ENCODE measurements at places on chromosomes 4 and X. TPM values are rescaled to one million over a fixed set of nuclear protein-coding genes. Genes with fewer than 3 reads are reported as not detected.
A peak's percentile ranks its signal among the peaks of the same experiment; 100 is the strongest.

GRCh38 chr4:28146191-28146590, 1285.5 kb downstream of the STIM2 start:
- no peak for DNase-seq
- no peak overlapping the region for H3K27ac ChIP-seq
- no peaks in the 10 kb centered on the region for H3K36me3 ChIP-seq
- no peak overlapping the region for H3K4me3 ChIP-seq

DNA sequence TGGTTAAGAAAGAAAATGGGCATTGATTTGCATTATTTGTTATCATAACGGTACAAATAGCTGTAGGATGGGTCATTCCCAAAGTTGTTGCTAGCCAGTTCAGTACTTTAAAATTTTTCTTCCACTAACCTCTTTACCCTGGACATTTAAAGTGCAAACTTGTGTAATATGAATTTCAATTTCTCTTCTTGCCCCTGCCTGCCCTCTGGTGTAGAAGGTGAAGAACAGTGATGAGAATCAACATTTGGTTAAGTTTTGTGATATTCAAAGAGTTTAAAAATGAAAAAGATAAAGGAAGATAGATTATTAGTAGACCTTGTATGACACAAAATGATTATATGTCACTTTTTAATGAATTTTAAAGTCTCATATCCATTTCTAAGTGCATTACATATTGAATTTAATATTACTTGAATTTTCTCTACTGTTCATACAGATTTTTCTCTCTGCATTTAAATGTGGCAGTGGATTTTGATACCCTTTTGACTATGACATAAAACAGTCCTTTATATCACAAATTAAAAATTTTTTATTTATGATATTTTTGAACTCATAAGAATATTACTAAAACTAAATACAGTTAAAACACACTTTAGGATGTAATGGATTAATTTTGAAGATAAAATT, 337.7 kb downstream of the BMPR1B start:
- DNase-seq = peak; percentile 51
- H3K27me3 ChIP-seq = no peaks in the 10 kb centered on the region
- no peaks in the 10 kb centered on the region for H3K36me3 ChIP-seq
- H3K4me3 ChIP-seq = no peak overlapping the region

- H3K27me3 ChIP-seq = no peaks in the 10 kb centered on the region
- no peak overlapping the region for H3K4me3 ChIP-seq
- DNase-seq = no peak
- H3K36me3 ChIP-seq = peaks cover 30% of the 10 kb centered on the region
- H3K4me1 ChIP-seq = peaks cover under 1% of the 10 kb centered on the region
- H3K27ac ChIP-seq = no peak overlapping the region
Measured at GRCh38 chr4:1239950-1240307, 9.0 kb downstream of the CTBP1 start.

GRCh38 chr4:168059251-168059650, 33.1 kb upstream of the ANXA10 start:
- H3K27me3 ChIP-seq = no peaks in the 10 kb centered on the region
- H3K27ac ChIP-seq = no peak overlapping the region
- DNase-seq = no peak
- no peaks in the 10 kb centered on the region for H3K4me1 ChIP-seq

DNA sequence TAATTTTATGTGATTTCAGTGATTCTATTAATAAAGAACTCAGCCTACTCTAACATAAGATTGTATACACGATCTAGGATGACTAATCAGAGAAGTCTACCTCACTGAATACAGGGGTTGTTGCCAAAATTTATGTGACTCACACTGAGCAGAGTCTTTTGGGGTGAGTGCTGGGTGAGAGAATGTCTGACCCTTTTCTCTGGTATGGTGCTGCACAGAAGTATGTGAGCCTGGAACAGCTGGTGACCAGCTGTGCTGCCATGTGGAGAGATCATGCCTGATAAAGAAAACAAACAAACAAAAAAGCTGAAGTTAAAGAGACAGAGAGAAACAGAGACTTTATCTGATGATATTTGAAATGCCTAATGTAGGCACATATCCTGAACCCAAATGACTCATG, 618.1 kb upstream of the GRIA3 start:
- DNase-seq = peak; percentile 20
- no peak overlapping the region for H3K27ac ChIP-seq
- no peaks in the 10 kb centered on the region for H3K27me3 ChIP-seq
- no peaks in the 10 kb centered on the region for H3K36me3 ChIP-seq
- no peaks in the 10 kb centered on the region for H3K4me1 ChIP-seq

GRCh38 chr4:115360431-115360830, 247.0 kb upstream of the NDST4 start:
- H3K27ac ChIP-seq = no peak overlapping the region
- no peaks in the 10 kb centered on the region for H3K4me1 ChIP-seq
- H3K27me3 ChIP-seq = no peaks in the 10 kb centered on the region
- DNase-seq = no peak

DNA sequence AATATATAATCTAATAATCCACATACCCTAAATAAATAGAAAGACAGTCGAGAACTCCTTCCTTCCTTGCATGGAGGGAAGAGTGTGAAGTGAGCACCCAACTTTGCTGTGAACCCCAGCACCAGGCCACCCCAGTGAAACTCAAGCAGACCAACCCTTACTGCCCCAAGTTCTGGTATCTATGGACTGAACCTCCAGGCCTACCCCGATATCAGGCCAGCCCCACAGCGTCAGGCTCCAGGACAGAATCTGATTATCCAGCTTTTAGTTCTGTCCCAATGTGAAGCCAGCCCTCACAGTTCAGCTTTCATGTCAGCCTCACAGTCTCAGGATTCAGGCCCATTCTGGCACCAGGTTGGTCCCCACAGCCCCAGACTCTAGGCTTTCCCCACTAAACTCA, 1617.2 kb upstream of the AGA start:
- H3K4me1 ChIP-seq = no peaks in the 10 kb centered on the region
- H3K36me3 ChIP-seq = no peaks in the 10 kb centered on the region
- H3K4me3 ChIP-seq = no peak overlapping the region
- DNase-seq = no peak
- no peaks in the 10 kb centered on the region for H3K27me3 ChIP-seq

SLC26A1 gene
- 0.71 TPM for total RNA-seq

DNA sequence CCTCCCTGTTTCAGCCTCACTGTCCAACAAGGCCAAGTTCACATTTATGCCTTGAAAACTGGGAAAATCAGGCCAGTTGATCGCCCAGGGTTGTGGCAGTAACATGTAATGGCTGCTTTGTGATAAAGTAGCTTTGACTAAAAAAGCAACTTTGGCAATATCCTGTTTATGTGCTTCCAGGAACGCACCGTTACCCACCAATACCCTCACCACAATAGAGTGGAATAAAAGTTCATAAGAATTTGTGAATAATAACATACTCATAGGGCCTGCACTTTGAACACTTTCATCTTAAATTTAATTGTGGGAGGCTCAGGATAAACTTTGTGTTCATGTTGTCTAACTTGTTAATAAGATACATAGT, 80.7 kb upstream of the MAML3 start:
- H3K27ac ChIP-seq = no peak overlapping the region
- no peaks in the 10 kb centered on the region for H3K36me3 ChIP-seq
- peaks cover 33% of the 10 kb centered on the region for H3K4me1 ChIP-seq
- DNase-seq = no peak

DNA sequence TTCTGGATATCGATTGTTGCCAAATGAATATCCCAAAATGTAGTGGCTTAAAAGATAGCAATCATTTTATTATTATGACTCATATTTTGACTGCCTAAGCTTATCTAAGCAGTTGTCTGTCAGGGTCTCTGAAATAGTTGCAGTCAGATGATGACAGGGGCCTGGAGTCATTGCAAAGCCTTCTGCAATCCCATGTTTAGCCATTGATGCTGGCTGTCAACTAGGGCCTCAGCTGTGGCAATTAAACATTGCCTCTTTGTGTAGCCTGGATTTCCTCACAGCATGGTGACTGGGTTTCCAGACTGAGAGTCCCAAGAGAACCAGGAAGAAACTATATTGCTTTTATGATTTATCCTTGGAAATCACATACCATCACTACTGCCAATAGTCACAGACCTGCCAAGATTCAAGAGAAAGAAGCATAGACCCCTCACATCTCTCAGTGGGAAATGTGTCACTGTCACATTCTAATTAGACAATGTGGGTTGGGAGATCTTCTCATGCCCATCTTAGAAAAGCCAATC, 227.3 kb upstream of the NOCT start:
- no peak overlapping the region for H3K27ac ChIP-seq
- H3K36me3 ChIP-seq = no peaks in the 10 kb centered on the region
- no peak overlapping the region for H3K4me3 ChIP-seq
- H3K27me3 ChIP-seq = no peaks in the 10 kb centered on the region
- H3K4me1 ChIP-seq = no peaks in the 10 kb centered on the region

TCP11X1 gene
- total RNA-seq = not detected

GRCh38 chr4:107366016-107366735, 330.1 kb upstream of the DKK2 start:
- H3K4me1 ChIP-seq = no peaks in the 10 kb centered on the region
- H3K4me3 ChIP-seq = no peak overlapping the region
- no peaks in the 10 kb centered on the region for H3K36me3 ChIP-seq
- H3K27me3 ChIP-seq = no peaks in the 10 kb centered on the region
- no peak for DNase-seq

- DNase-seq = no peak
- peaks cover 32% of the 10 kb centered on the region for H3K4me1 ChIP-seq
- H3K27ac ChIP-seq = peak overlapping the region; percentile 80
- no peaks in the 10 kb centered on the region for H3K36me3 ChIP-seq
- H3K27me3 ChIP-seq = no peaks in the 10 kb centered on the region
Measured at GRCh38 chr4:15682242-15683142, 865 bp downstream of the FAM200B start.

DNA sequence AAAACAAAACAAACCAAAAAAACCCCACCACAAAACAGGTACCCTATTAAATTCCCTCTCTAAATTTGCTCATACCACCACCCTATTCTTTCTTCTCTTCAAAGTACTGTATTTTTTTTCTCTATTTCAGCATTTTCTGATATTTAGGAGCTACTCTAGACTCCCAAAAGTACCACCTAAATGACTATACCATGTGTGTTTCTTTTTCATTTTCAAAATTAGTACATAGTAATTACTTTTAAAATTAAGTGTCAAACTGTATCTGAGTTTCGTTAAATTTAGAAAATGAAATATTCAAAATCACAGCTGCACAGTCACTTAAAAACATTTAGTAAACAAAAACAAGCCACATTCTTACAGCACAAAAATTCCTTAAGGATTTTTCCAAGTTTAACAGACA, 161.7 kb downstream of the FBXW7 start:
- no peak overlapping the region for H3K4me3 ChIP-seq
- no peaks in the 10 kb centered on the region for H3K36me3 ChIP-seq
- no peaks in the 10 kb centered on the region for H3K4me1 ChIP-seq
- no peaks in the 10 kb centered on the region for H3K27me3 ChIP-seq

DNA sequence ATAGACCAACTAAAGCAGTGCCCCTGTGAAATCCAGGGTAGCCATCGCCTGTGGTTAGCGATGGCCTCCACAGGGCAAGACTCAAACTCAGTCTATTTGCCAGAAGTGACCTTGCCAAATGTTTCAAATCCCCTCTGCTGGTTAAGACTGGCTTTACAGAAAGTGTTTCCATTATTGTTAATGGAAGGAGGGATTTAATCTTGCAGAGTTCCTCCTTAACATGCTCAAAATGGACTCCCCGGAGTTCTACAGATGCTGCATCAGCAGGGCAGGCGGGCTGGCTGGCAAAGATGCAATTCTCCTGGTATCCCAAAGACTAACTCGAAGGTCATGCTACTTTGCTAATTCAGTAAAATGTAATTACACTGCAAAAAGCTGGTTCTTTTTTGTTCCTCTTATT, 313.0 kb upstream of the SLC7A11 start:
- no peak overlapping the region for H3K27ac ChIP-seq
- no peaks in the 10 kb centered on the region for H3K4me1 ChIP-seq
- no peak for DNase-seq
- no peak overlapping the region for H3K4me3 ChIP-seq
- no peaks in the 10 kb centered on the region for H3K27me3 ChIP-seq

PABPC5 gene
- 0.80 TPM for total RNA-seq

DNA sequence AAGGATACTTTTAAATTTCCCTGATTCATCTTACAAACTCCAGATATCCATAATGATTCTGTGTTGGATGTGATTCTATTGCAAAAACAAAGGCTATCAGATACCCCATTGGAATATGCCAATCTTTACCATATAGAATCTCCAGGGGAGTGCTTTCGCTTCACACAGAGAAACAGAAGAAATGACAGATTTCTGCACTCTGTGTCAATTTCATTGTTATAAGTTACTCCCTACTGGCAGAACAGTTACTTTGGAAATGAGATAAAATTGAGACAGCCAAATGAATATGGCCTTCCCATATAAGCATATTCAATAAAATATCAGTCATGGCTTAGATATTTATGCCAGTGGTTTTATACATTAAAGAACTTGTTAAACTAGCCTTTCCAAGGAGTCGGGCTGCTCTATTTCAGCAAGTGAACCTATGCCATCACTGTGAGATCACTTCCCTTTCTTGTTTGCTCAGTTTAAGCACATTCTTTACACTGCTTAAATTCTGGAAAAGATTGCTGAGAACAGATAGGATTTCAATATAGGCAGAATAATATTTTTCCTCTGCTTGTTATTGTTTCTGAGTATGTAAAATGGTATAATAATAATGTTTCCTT, 127.5 kb upstream of the ANXA10 start:
- H3K4me3 ChIP-seq = no peak overlapping the region
- no peak for DNase-seq
- H3K27ac ChIP-seq = no peak overlapping the region
- no peaks in the 10 kb centered on the region for H3K4me1 ChIP-seq
- H3K36me3 ChIP-seq = no peaks in the 10 kb centered on the region

PGK1 gene
- total RNA-seq = 211 TPM

ADAMTS3 gene
- 12.9 TPM for total RNA-seq

DNA sequence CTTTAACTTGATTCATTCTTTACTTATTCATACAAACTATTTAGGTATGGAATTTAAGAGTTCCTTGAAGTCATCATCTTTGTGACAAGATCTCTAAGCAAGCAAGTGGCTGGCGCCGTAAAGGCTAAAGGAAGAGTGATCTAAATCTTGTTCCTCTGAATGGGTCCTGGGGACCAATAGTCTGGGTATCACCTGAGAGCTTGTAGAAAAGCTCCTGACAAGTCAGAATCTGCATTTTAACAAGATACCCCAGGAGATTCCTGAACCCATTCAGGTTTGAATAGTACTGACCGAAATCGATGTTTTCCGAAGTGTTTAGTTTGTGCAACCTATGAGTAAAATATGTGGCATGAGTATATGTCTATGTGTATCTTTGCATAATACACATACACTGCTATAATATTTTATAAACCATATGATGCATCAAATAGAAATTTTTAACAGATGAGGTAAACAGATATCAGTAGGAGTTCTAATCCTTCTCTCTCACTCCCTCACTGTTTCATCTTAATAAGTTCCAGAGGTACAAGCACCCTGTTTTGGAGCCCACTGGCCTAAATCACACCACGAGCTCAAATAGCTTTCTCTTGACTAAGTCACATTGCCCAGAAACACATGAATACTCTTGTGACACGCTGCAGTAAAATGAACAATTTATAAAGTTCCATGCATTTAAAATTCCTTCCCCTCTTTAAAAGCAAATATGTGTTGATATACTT, 170.0 kb downstream of the RELL1 start:
- no peak overlapping the region for H3K27ac ChIP-seq
- no peaks in the 10 kb centered on the region for H3K4me1 ChIP-seq
- H3K36me3 ChIP-seq = no peaks in the 10 kb centered on the region
- no peak for DNase-seq
- H3K27me3 ChIP-seq = no peaks in the 10 kb centered on the region

Data from lung (tissue), 17 donors.